ENCODE measurements at places on chromosomes 1 and 21.

GRCh38 chr21:17585875-17586450 is 26.7 kb downstream of the BTG3 start:
- DNase-seq = no peak

- DNase-seq = no peak
Observed at GRCh38 chr1:43969416-43969745, 429 bp upstream of the DPH2 start.

DNA sequence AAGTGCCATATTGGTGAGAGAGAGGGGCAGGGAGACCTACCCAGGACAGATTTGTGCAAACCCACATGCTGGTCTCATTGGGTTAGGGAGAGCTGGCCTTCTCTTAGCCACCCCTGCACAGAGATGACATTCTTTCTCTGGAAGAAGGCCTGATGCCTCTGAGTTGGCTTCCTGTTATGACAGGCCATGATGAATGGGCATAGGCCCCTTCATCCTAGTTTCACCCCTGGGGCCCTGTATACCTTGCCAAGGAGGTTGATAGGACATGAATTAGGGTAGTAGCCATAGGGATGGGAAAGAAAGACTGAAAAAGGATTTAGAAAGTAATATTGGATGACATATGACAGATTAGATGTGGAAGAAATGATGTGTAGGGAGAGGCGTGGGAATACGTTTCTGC is 46.6 kb downstream of the TENT5C start:
- no peak for DNase-seq

DNA sequence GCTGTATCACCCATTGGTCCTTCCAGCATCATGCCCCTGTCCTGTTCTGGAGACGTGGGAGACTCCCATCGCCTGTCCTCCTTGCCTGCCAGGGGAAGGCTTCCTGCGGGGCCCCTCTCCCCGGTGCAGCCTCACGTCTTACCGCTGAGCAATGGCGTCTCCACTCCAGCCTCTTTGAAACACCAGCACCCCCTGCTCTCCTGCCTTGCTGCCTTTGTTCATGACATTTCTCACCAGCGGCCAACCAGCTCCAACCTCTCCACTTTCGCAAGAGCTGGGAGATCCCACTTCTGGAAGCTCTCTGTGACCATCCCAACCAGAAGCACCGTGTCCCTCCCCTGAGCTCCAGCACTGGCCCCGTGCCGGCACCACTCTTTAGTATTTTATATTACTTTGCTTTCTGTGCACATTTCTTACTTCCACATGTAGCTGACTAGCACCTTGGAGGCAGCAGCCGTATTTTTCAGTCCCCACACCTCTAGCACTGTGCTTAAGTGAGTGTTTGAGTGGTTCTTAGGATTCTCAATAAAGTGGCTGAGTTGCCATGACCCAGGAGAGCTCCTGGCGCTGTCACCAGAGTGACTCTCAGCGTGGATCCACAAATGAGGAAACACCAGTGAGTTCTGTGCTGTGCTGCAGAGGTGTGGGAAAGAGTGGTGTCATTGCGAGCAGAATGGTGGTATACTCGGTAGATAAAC is 83.5 kb downstream of the ATP5PO start:
- DNase-seq = no peak

DNA sequence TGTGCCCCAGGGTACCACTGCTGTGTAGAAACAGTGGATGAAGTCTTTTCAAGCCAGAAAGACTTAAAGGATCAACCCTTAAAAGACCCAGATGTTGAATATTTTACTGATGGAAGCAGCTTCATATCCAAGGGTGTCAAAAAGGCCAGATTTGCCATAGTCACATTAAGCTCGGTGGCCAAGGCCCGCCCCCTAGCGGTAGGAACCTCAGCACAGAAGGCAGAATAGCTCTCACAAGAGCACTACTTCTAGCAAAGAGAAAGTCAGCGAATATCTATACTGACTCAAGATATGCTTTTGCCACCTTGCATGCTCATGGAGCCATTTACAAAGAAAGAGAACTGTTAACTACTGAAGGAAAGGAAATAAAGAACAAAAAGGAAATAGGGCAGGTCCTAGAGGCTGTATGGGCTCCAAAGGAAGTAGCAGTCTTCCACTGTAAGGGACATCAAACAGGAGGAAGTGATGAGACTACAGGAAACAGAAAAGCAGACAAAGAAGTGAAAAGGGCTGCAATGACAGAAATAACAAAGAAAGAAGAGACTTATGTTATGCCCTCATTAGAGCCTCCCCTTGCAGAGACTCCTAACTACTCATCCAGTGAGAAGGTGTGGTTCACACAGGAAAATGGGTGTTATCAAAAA is 90.5 kb downstream of the LIPI start:
- no peak for DNase-seq

- no peak for DNase-seq
Observed at GRCh38 chr1:177164380-177165068, at the start of gene ASTN1. ASTN1 (minus strand) TSS chr1:177164712; CDS start chr1:177164676, 36 bp downstream.

GRCh38 chr21:33824156-33824941 is 91.3 kb downstream of the ATP5PO start:
- DNase-seq = no peak

- no peak for DNase-seq
Observed at GRCh38 chr1:90318431-90318830, 323.5 kb downstream of the ZNF326 start.
